ENCODE measurements at places on chromosomes 1 and 21. TPM values are rescaled to one million over a fixed set of nuclear protein-coding genes. Genes with fewer than 3 reads are reported as not detected.
A peak's percentile ranks its signal among the peaks of the same experiment; 100 is the strongest.

Gene TNFRSF8
- total RNA-seq, result not detected

Gene SCAMP3
- 80.8 TPM for total RNA-seq

Gene EXO1
- total RNA-seq, result 19.8 TPM

Gene GJB3
- not detected for total RNA-seq

Gene S100A9
- total RNA-seq, result not detected

Gene TPRG1L
- total RNA-seq, result 46.2 TPM

Gene AGT
- not detected for total RNA-seq

Gene PANK4
- total RNA-seq, result 34.7 TPM

Gene NHLH1
- total RNA-seq, result 0.46 TPM

- DNase-seq, result no peak
These were observed 13.5 kb downstream of the PANK4 start for GRCh38 chr1:2512862-2513421.

DNA sequence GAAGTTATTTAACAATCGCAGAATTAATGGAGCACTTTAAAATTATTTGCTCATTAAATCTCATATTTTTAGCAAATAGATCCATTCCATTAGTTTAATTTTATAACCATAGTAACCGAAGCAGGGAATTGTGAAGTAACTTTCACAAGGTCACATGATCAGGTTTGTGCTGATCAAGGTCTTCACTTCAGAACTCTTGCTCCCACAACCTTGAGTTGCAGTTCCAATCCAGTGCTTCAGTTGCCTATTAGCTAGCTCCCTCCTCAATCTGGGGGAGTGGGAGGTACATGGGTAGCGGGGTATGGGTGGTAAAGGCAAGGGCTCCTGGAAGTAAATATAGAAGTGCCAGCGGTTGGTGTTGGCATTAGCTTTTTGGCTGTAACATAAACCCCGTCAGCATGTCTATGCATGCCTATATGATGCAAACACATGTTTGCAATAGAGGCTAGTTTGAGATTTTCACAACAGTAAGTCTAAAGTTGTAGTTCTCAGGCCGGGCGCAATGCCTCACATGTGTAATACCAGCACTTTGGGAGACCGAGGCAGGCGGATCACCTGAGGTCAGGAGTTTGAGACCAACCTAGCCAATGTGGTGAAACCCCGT is 5.8 kb downstream of the ATP5IF1 start:
- no peak for DNase-seq

- no peak for DNase-seq
These were observed 425.3 kb downstream of the USP25 start for GRCh38 chr21:16154951-16155635.

DNA sequence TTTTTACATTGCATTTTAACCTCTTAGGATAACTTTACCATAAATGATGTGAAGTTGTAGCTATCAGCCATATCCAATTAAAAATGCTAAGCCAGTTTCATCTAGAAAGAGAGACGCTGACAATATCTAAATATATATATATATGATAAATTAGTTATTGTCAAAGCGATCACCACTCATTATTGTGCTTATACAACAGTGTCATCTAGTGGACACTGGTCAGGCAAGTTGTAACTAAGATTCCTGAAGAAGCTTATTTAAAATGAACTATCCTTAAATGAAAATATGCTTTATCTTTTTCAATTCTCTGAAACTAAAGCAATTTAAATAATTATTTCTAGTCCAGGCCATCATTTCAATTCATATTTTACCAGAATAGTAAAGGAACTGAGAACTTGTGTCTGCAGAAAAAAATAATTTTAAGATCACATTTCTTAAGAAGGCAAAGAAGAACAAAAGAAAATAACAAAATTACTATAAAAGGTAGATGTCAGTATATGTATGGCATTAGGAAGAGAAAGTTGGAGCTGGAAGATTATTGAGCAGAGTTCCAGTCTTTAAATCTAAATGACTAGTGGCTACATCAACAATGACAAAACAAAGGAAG is 193.3 kb upstream of the SNX7 start:
- DNase-seq, result peak; percentile 84

GRCh38 chr1:167541610-167542009 is 12.0 kb downstream of the CREG1 start:
- no peak for DNase-seq

DNA sequence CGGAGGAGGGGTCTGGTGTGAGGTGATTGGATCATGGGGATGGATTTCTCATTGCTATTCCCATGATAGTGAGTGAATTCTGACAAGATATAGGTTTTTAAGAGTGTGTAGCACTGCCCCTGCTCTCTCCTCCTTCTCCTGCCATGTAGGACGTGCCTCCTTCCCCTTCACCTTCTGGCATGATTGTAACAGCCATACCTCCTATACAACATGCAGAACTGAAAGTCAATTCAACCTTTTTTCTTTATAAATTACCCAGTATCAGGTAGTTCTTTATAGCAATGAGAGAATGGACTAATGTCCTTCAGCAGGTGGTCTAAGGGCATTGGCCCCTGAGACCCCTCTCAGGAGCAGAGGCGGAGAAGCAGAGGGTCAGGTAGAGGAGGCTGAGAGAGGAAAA is 168.7 kb upstream of the ETV3 start:
- DNase-seq, result no peak

GRCh38 chr1:185562461-185563359 is 171.5 kb upstream of the HMCN1 start:
- no peak for DNase-seq

DNA sequence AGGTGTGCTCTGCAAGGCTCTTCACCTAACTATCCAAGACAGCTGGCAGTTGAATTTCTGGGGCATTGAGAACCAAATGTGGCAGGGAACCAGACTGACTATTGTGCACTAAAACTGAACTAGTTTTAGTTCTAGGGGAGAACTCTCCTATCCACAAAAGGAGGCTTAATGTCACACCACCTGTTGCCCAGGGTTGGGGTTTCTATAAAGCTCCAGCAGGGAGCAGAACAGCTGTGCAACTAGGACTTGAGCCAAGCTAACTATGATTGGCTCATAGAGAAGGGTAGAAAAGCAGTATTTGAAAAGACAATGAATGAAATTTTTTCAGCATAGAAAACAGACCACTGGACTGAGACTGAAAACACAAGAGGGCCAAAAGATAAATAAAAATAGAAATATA is 53.3 kb upstream of the FGGY start:
- no peak for DNase-seq

DNA sequence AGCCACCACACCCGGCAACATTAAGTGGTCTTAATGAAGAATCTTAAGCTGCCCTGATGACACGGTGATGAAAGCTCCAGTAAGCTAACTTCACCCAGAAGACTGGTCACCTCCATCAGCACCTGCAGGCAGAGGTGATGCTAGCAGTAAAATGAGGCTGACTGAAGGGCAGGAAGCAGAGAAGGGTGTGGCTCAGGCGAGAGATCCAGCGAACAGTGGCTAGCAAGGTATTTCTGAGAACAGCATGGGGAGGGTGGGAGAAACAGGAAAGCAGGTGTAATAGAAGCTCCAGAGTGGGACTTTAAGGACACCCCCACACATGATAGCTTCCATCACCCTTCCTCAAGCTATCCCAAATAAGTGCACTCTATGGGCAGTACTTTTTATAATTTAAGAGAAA is 15.9 kb upstream of the DISP1 start:
- no peak for DNase-seq

- no peak for DNase-seq
These were observed 94.7 kb downstream of the NTMT2 start for GRCh38 chr1:170240409-170240808.

DNA sequence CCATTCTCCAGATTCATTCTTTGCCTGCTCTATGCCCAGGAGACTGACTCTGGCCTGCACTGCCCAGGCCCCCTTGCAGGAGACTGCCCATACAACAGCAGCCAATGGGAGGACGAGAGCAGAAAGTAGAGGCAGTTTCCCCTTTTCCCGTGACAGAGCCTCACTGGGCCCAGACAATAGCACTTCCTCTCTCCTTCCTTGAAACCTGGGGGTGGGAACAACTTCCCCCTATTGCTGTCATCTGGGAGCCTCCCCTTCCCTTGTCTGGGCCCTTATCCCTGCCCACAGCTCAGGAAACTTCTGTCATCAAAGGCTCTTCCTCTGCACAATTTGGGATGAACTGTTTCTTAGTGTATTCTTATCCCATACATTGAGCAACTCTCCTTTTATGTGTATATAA is 60.8 kb upstream of the KCNJ15 start:
- peak; percentile 35 for DNase-seq

- peak; percentile 58 for DNase-seq
These were observed 99.0 kb upstream of the C1orf105 start for GRCh38 chr1:172321451-172321850.

DNA sequence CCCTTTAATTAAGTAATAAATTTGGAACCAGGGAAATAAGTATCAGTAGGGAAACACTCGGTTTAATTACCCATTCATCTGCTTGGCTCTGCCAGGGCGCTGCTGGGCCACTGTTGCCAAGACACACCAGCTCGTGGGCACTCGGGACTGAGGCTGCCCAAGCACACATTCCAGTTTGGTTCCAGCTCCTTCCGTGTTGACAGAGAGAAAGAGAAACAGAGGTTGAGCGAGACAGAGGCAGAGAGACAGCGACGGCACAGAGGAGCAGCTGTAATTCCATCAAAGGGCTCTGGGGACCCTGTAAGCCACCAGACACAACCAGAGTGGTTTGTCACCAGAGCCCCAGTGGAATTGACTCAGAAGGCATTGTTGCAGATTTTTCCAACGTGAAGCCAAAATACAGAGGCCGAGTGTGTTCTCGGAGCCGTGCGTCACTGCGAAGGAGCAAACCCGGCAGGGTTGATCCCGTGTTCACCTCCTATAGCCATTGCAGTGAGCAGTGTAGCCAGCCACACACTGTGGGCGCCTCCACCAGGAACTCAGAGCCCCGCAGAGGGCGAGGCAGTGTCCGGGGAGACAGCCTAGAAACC is 33.5 kb downstream of the SYF2 start:
- DNase-seq, result no peak

- peak; percentile 57 for DNase-seq
These were observed 43.3 kb upstream of the LPAR3 start for GRCh38 chr1:84936116-84936810.
